ENCODE measurements at places on chromosomes 6 and 20. TPM values are rescaled to one million over a fixed set of nuclear protein-coding genes. Genes with fewer than 3 reads are reported as not detected.

GRCh38 chr6:143553337-143553736, 41.8 kb upstream of the FUCA2 start:
- no peak for DNase-seq

GRCh38 chr20:63968928-63969760, 586 bp downstream of the ZNF512B start:
- DNase-seq = no peak

DNA sequence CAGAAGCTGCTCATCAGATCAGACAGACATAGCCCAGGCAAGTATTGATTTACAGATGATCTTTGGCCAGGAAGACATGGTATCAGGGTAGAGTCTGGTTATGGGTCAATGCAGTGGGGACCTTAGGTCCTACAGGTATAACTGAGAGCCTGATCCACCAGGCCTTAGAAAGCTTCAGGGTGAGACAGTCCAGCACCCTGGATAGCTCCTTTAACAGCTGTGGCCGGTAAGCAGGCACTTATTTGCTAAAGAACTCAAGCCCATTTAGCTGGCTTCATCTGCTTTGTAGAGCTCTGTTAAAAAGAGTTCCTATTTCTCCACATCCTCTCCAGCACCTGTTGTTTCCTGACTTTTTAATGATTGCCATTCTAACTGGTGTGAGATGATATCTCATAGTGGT, 39.6 kb downstream of the ESR1 start:
- DNase-seq = no peak

DNA sequence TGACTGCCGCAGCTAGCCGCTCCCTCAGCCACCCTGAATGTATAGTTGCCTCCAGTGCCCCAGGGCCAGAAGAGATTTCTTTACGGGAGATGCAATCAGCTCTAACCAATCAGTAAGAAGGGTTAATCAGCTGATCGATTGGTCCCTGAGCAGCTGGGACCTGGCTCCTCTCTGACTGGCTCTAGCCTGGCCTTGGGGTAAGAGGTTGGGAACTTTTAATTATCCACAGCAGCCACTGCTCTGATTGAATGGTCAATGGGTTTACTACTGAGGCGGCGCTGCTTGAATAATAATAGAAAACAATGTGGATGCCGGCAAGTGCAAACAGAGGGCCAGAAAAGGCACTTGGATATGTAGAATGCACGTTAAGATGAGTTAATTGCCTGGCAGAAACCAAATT, 99.8 kb downstream of the TFAP2A start:
- DNase-seq = no peak

EFCAB8 gene
- polyA plus RNA-seq = 0.11 TPM

GRCh38 chr6:126252154-126252553, 87.8 kb upstream of the CENPW start:
- DNase-seq = no peak

GRCh38 chr20:62961310-62961783, 8.8 kb downstream of the SLC17A9 start:
- peak; percentile 47 for DNase-seq

- no peak for DNase-seq
These were observed 100.4 kb downstream of the LY86 start for GRCh38 chr6:6688951-6689350.

DNA sequence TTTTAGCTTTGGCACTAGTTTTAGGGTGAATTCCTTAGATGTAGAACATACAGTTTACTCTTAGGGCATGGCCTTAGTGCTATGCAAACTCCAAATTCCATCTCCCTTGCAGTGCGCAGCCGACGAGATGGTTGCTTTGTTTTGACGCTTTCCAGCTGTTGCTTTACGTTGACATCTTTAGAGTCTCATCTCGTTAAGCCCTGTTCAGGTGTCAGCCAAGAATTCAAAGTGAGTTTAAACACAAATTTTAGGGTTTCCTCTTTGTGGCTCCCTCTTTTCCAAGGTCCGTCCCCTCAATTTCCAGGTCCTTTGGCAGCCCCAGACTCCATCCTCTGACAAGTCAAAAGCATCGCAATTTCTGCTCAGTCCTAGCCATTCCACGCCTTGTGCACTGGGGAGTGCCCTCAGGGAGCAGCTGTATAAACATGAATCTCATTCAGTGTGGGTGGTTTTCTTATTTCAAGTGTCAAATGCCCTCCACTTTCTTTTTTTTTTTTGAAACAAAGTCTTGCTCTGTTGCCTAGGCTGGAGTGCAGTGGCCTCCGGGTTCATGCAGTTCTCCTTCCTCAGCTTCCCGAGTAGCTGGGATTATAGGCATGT, 14.1 kb upstream of the MAK start:
- no peak for DNase-seq

CFB gene
- 39.6 TPM for polyA plus RNA-seq

- no peak for DNase-seq
These were observed 211.1 kb upstream of the FOXA2 start for GRCh38 chr20:22795433-22795832.

MCCD1 gene
- not detected for polyA plus RNA-seq

Data from urinary bladder (tissue), 4 donors.